ENCODE measurements at places on chromosomes 3 and 15. TPM values are rescaled to one million over a fixed set of nuclear protein-coding genes. Genes with fewer than 3 reads are reported as not detected.

IQCB1 gene
- polyA plus RNA-seq: 22.8 TPM

THAP10 gene
- not detected for polyA plus RNA-seq

RYR3 gene
- polyA plus RNA-seq: 67.4 TPM

TM4SF18 gene
- 22.6 TPM for polyA plus RNA-seq

AGBL1 gene
- polyA plus RNA-seq: 18.7 TPM

SPATA12 gene
- polyA plus RNA-seq: 0.12 TPM

MED12L gene
- polyA plus RNA-seq: 9.5 TPM

DPPA2 gene
- not detected for polyA plus RNA-seq

PARP6 gene
- 107 TPM for polyA plus RNA-seq

TMEM212 gene
- 0.16 TPM for polyA plus RNA-seq

EXD1 gene
- not detected for polyA plus RNA-seq
